Neuronal stem cell (in vitro differentiated cells): ENCODE measurements at places on chromosomes 2 and 18.

- no peaks in the 10 kb centered on the region for H3K36me3 ChIP-seq
- no peaks in the 10 kb centered on the region for H3K27me3 ChIP-seq
- DNase-seq, result no peak
- H3K4me1 ChIP-seq, result peaks cover 17% of the 10 kb centered on the region
- peak overlapping the region; percentile 91 for H3K27ac ChIP-seq
Observed at GRCh38 chr2:222751821-222752719, 80.6 kb downstream of the MOGAT1 start.

GRCh38 chr2:8121022-8121825 lies 560.6 kb upstream of the ID2 start:
- H3K4me3 ChIP-seq, result peak overlapping the region; percentile 15
- peaks cover 6% of the 10 kb centered on the region for H3K4me1 ChIP-seq
- DNase-seq, result no peak
- H3K27ac ChIP-seq, result no peak overlapping the region
- no peaks in the 10 kb centered on the region for H3K36me3 ChIP-seq

GRCh38 chr2:101817481-101817880 lies 120.0 kb downstream of the MAP4K4 start:
- no peak for DNase-seq
- peaks cover 24% of the 10 kb centered on the region for H3K4me1 ChIP-seq
- no peak overlapping the region for H3K4me3 ChIP-seq
- H3K27me3 ChIP-seq, result no peaks in the 10 kb centered on the region
- H3K27ac ChIP-seq, result peak overlapping the region; percentile 33

DNA sequence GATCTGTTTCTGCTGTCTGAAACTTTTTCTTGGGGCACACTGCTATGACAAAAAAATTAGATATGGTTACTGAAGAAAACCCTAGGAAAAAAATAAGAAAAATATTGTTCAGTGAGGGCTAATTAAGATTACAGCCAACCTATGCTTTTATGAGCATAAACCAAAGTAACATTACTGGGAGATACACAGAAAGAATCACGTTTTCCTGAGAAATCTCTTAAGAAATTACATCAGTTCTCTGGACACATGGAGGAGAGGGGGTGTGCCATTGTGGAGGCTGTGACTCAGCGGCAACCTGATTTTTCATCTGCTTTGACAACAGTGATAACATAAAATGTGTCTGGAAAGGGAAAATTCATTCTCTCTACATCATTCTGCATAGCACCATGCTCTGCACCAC lies 13.4 kb upstream of the NMI start:
- no peak overlapping the region for H3K27ac ChIP-seq
- H3K4me1 ChIP-seq, result no peaks in the 10 kb centered on the region
- no peak overlapping the region for H3K4me3 ChIP-seq
- H3K36me3 ChIP-seq, result no peaks in the 10 kb centered on the region

DNA sequence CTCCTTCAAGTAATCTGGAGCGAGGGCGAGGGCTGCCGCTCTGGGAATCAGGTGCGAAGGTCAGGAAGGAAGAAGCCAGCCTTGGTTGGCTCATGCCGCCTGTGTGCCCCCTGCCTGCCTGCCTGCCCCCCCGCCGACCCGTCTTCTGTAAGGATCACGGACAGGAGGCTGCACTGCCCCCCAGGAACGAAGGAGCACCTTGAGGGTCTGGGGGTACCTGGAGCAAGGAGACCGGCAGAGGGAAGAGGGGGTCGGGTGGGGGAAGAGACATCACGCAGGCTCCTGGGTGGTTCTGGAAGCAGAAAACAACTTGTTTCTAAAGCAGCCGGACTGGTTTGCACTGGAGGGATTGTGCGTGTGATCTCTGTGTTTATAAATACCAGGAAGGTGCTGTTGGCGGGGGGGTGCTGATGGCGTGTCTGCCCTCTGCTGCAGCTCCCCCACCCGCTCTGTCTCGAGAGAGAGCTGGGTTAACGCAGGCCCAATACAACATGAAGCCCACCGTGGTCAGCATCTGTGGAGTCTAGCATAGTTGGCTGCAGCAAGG lies 1.7 kb downstream of the FOSL2 start:
- peak overlapping the region; percentile 68 for H3K4me3 ChIP-seq
- H3K4me1 ChIP-seq, result peaks cover 20% of the 10 kb centered on the region
- no peak for DNase-seq
- H3K27me3 ChIP-seq, result no peaks in the 10 kb centered on the region
- no peaks in the 10 kb centered on the region for H3K36me3 ChIP-seq

DNA sequence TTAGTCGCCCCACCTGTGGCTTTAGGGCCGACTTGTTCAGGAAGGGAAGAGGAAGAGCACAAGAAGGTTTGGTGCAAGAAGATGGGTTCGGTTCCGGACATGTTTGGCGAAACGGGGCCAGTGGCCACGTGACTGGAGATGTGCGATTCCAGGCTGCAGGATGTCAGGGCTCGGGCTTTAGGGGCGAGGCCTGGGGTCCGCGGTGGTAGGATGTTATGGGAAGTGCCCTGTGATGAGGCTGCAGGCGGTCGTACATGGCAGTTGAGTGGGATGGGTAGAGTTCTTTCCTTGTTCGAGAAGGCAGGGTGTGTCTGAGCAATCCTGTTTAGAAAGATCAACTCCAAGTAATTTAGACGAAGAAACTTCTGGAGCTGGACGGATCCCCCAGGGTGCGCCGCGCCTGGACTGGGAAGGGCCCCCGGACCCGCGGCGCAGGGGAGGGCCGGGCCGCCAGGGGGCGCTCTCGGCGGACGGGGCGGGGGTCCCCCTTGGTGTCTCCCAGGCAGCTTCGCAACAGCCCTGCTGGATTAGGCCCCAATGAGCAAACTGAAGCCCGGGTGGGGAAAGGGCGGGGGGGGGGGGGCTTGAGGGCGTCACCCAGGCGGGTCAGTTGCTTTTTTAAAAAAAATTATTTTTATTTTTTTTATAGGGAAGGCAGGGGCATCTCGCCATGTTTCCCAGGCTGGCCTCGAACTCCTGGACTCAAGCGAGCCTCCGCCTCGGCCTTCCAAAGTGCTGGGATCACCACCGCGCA lies 17.2 kb upstream of the SDC1 start:
- no peak for DNase-seq
- H3K4me1 ChIP-seq, result no peaks in the 10 kb centered on the region
- no peak overlapping the region for H3K4me3 ChIP-seq
- peaks cover 9% of the 10 kb centered on the region for H3K36me3 ChIP-seq

DNA sequence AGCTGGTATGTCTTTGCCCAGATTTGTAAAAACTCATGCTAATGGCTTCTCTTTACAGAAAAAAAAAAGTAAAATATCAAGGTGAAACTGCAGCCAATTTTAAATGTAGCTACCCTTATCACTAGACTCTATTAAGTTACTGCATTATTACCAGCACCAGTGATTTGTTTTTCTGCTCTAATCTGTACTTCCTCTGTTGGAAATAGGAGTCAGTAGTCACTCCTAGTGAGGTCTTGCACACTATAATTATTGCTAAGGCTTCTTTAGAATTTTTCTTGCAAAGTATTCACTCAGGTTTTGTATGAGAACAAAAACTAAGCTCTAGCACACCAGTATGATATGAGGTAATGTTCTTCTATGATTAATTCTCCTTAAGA lies 215.5 kb downstream of the XIRP2 start:
- DNase-seq, result no peak
- no peak overlapping the region for H3K27ac ChIP-seq
- no peak overlapping the region for H3K4me3 ChIP-seq
- no peaks in the 10 kb centered on the region for H3K27me3 ChIP-seq
